ENCODE measurements at places on chromosomes 7 and 10.

GRCh38 chr7:102473271-102473991 lies 5.3 kb downstream of the POLR2J start:
- no peak overlapping the region for H3K4me3 ChIP-seq
- no peak overlapping the region for H3K27ac ChIP-seq
- H3K4me1 ChIP-seq: no peaks in the 10 kb centered on the region
- DNase-seq: no peak
- H3K36me3 ChIP-seq: peaks cover 21% of the 10 kb centered on the region

GRCh38 chr7:155066417-155066950 lies 3.6 kb upstream of the HTR5A start:
- no peaks in the 10 kb centered on the region for H3K36me3 ChIP-seq
- H3K4me1 ChIP-seq: no peaks in the 10 kb centered on the region
- H3K27me3 ChIP-seq: peaks cover 26% of the 10 kb centered on the region
- H3K4me3 ChIP-seq: no peak overlapping the region
- no peak overlapping the region for H3K27ac ChIP-seq

- H3K4me1 ChIP-seq: no peaks in the 10 kb centered on the region
- DNase-seq: no peak
- peak overlapping the region; percentile 3 for H3K27ac ChIP-seq
- H3K27me3 ChIP-seq: peaks cover 24% of the 10 kb centered on the region
- peak overlapping the region; percentile 22 for H3K4me3 ChIP-seq
- no peaks in the 10 kb centered on the region for H3K36me3 ChIP-seq
Measured at GRCh38 chr10:49187044-49187484, 1.1 kb downstream of the TMEM273 start.

GRCh38 chr7:73431041-73431835 lies 2.3 kb upstream of the FZD9 start:
- H3K4me1 ChIP-seq: peaks cover 14% of the 10 kb centered on the region
- no peak for DNase-seq
- no peaks in the 10 kb centered on the region for H3K27me3 ChIP-seq
- H3K4me3 ChIP-seq: no peak overlapping the region
- H3K36me3 ChIP-seq: no peaks in the 10 kb centered on the region

DNA sequence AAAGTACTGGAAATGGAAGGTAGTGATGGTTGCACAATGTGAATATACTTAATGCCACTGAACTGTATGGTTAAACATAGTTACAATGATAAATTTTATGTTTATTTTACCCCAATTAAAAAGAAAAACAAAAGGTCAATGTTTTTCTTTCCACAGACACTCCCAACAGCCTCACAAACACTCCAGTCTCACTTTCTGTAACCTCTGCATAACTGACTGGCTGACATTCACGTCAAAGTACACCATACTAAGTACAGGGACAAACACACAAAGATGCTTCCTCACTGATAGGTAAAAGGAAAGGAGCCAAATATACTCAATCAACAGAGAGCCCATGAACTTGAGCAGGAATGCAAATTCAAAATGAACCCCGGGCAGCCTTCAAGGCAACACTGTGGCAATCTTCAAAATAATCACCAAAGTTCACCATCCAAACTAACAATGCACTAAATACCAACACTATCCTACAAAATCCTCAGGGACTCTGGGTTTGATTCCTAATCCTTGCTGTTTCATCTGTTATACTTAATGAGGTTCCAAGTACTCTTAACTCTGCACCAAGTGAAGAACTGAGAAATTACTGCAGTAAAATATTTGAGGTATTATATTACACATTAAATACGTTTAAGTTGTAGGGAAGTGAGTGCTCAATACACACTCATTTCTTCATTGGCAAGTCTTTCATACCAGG lies 90.8 kb downstream of the ARMH3 start:
- no peak overlapping the region for H3K27ac ChIP-seq
- H3K4me1 ChIP-seq: peaks cover 5% of the 10 kb centered on the region
- no peaks in the 10 kb centered on the region for H3K27me3 ChIP-seq
- H3K36me3 ChIP-seq: no peaks in the 10 kb centered on the region
- no peak overlapping the region for H3K4me3 ChIP-seq
- DNase-seq: no peak

- no peaks in the 10 kb centered on the region for H3K36me3 ChIP-seq
- H3K27me3 ChIP-seq: no peaks in the 10 kb centered on the region
- no peak overlapping the region for H3K4me3 ChIP-seq
- no peaks in the 10 kb centered on the region for H3K4me1 ChIP-seq
- DNase-seq: no peak
Measured at GRCh38 chr10:92678206-92678605, 11.5 kb upstream of the HHEX start.

GRCh38 chr7:14054125-14054524 lies 64.7 kb upstream of the ETV1 start:
- no peaks in the 10 kb centered on the region for H3K36me3 ChIP-seq
- no peak for DNase-seq
- H3K4me1 ChIP-seq: no peaks in the 10 kb centered on the region

GRCh38 chr7:36032361-36032818 lies 120.7 kb upstream of the EEPD1 start:
- no peaks in the 10 kb centered on the region for H3K4me1 ChIP-seq
- no peak for DNase-seq
- no peak overlapping the region for H3K27ac ChIP-seq
- H3K27me3 ChIP-seq: no peaks in the 10 kb centered on the region
- no peaks in the 10 kb centered on the region for H3K36me3 ChIP-seq

DNA sequence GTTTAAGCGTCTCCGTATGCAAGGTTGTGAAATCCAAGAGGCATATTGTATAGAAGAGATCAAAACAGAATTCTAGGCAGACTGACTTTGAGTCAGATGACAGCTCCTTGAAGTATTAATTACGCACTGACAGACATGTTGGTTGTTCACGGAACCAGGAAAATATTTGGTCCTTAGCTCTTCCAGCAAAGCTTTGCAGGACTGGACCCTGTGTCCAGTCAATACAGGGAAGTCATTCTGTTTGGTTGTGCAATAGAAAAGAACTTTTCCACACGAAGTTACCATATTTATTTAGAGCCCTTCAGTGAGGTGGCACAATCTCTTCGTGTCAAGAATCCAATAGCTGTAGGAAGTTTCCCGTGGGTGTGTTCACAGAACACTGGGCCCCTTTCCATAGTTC lies 205.3 kb downstream of the ARHGAP21 start:
- H3K36me3 ChIP-seq: no peaks in the 10 kb centered on the region
- DNase-seq: no peak
- H3K27ac ChIP-seq: no peak overlapping the region
- H3K27me3 ChIP-seq: peaks cover 7% of the 10 kb centered on the region
- H3K4me3 ChIP-seq: no peak overlapping the region
- no peaks in the 10 kb centered on the region for H3K4me1 ChIP-seq

DNA sequence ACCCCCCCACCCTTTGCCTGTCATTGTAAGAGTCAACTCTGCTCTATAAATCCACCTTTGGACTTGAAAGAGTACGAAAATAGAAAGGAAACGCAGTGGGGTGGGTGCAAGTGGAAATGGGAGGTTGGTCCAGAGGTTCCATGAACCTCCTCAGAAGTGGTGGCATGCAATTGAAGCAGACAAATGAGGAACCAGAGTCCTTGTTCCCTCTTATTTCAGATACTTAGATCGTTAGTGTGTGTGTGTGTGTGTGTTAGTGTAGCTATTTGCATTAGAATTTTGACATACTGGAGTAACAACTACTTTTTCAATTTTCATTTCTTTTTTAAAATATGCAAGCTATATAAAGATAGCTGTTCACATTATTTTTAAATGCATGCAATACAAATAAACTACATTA lies 18.1 kb upstream of the TFAM start:
- H3K27ac ChIP-seq: no peak overlapping the region
- H3K27me3 ChIP-seq: no peaks in the 10 kb centered on the region
- H3K36me3 ChIP-seq: peaks cover 3% of the 10 kb centered on the region
- no peaks in the 10 kb centered on the region for H3K4me1 ChIP-seq
- DNase-seq: no peak
- H3K4me3 ChIP-seq: no peak overlapping the region

GRCh38 chr10:61438141-61438988 lies 14.8 kb downstream of the TMEM26 start:
- DNase-seq: no peak
- no peak overlapping the region for H3K4me3 ChIP-seq
- H3K27ac ChIP-seq: no peak overlapping the region
- no peaks in the 10 kb centered on the region for H3K36me3 ChIP-seq

GRCh38 chr7:74093671-74094223 lies 10.1 kb downstream of the LIMK1 start:
- peak overlapping the region; percentile 60 for H3K4me3 ChIP-seq
- no peak for DNase-seq
- peaks cover 37% of the 10 kb centered on the region for H3K4me1 ChIP-seq
- H3K27me3 ChIP-seq: no peaks in the 10 kb centered on the region
- H3K36me3 ChIP-seq: peaks cover 12% of the 10 kb centered on the region

Data from T-cell (primary cell).